Stimulated activated naive CD4-positive, alpha-beta T cell treated with Interleukin-2 at 50 U/mL for 16 hours (primary cell): ENCODE measurements at places on chromosomes 7 and 10.

GRCh38 chr7:77759294-77759889 lies 38.8 kb downstream of the TMEM60 start:
- peak; percentile 56 for DNase-seq

DNA sequence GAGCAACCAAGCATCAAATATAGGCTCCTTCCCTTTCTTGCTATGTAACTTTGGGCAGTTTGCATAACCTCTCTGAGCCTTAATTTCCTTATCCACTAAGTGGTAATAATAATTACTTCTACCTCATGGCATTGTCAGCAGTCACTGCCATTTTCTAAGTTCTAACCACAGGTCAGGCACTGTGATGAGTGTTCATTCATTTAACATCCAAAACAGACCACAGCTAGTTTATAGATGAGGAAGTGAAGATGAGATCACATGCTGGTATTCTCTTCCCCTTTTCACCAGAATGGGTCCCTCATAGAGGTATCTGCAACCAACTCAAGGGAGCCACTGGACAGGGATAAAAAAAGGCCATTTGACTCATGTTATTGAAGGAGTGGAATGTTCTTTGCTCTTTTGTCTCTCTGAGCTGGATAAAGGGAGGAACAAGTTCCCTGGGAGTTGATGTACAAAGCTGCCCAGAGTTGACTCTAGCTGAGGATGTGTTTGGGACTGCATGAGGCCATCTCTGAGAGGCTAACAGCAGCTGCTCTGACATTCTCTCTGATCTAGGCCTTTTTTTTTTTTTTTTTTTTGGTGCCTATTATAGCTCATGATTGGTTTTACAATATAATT lies 65.0 kb downstream of the DNAJC12 start:
- no peak for DNase-seq

DNA sequence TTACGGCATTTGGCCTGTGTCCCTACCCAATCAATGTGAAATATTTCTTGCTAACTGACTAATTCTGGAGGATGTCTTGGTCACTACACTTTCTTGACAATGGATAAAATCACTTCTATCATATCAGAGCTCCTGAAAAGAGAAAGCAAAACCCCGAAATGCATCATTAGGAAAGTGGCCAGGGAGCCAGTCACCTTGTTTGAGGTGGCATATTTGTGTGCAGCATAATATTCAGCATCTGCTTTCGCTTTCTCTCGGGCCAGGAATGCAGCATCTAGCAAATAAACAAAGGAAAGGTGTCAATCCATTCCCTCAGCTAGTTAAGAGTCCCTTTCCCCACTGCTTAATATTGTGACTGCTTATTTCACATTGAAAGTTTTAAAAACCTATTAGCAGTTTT lies 31.2 kb downstream of the ERLIN1 start:
- no peak for DNase-seq

- no peak for DNase-seq
Measured at GRCh38 chr10:70283445-70284399, at the start of gene NPFFR1. TSS of gene NPFFR1 (minus strand) at chr10:70284004. CDS start at chr10:70283676, 328 bp downstream.

DNA sequence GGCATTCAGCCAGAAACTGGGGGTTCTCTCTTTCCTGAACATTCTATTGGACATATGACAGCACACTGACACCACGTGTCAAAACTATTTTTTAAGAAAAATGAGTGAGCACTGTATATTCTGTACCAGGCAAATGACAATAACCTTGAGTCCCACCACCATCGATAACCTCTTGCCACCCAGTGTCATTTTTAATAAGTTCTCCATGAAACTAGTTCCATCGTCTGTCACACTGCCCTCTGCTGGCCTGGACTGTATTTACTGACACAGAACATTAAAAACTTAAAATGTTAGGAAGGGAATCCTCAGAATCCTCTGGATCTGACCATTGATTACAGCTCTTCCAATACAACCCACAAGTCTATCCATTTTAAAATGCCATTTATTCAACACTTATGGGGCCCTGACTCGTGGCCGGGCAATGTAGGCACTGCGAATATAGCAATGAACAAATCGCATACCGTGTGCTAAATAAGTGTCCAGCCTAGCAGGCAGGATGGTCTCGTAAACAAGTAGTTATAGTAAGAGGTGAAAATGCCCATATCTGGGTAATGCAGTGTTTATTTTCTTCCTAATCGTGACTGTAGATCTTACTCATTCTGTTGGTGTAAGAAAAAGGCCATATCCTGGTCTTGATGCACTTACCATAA lies 35.9 kb upstream of the CACNB2 start:
- DNase-seq, result no peak

GRCh38 chr7:115471891-115472290 lies 550.0 kb downstream of the MDFIC start:
- no peak for DNase-seq
